A549 treated with Hydrocortisone at 1 μM for 4 hours (cell line): ENCODE measurements at places on chromosomes 7 and 10. TPM values are rescaled to one million over a fixed set of nuclear protein-coding genes. Genes with fewer than 3 reads are reported as not detected.

The MAT1A gene
- total RNA-seq: 0.03 to 0.10 TPM (median 0.07 TPM) in 4 of 5 replicates, not detected in the other

The VWDE gene
- total RNA-seq: 0.31 to 0.70 TPM (median 0.43 TPM) in 5 replicates

The PDZD7 gene
- 0.67 to 1.1 TPM (median 0.77 TPM) in 5 replicates for total RNA-seq

The HKDC1 gene
- 8.3 to 11.9 TPM (median 9.9 TPM) in 5 replicates for total RNA-seq

The FKBP9 gene
- total RNA-seq: 70.1 to 149 TPM (median 84.9 TPM) in 5 replicates

The HOXA7 gene
- 4.2 to 5.2 TPM (median 4.8 TPM) in 5 replicates for total RNA-seq

The H2BK1 gene
- not detected in 5 replicates for total RNA-seq

The CRHR2 gene
- total RNA-seq: 0.02 to 0.06 TPM (median 0.05 TPM) in 3 of 5 replicates, not detected in the others

The ARHGEF35 gene
- 0.37 to 0.68 TPM (median 0.39 TPM) in 5 replicates for total RNA-seq

The SPOCK2 gene
- total RNA-seq: 0.29 to 0.53 TPM (median 0.37 TPM) in 5 replicates

The NME8 gene
- total RNA-seq: not detected in 5 replicates

The GCK gene
- not detected in 5 replicates for total RNA-seq

The SVOPL gene
- total RNA-seq: not detected in 5 replicates

The FAM25G gene
- total RNA-seq: 0.85 to 1.5 TPM (median 1.1 TPM) in 3 of 5 replicates, not detected in the others

The TWIST1 gene
- 1.8 to 3.5 TPM (median 3.2 TPM) in 5 replicates for total RNA-seq

The RADIL gene
- total RNA-seq: 1.1 to 2.7 TPM (median 2.0 TPM) in 5 replicates

The DMBT1 gene
- 0.16 to 0.28 TPM (median 0.20 TPM) in 5 replicates for total RNA-seq

The CACNA2D1 gene
- 5.5 to 11.3 TPM (median 8.4 TPM) in 5 replicates for total RNA-seq

The CACNB2 gene
- not detected in 5 replicates for total RNA-seq

The CLEC5A gene
- not detected in 5 replicates for total RNA-seq

The CLDN3 gene
- 1.6 to 3.8 TPM (median 3.4 TPM) in 5 replicates for total RNA-seq

The OR2A7 gene
- not detected in 5 replicates for total RNA-seq

The NUTM2E gene
- 0.30 to 0.47 TPM (median 0.38 TPM) in 5 replicates for total RNA-seq

The CTAGE4 gene
- total RNA-seq: 0.03 TPM in 1 of 5 replicates, not detected in the others

The CUEDC2 gene
- total RNA-seq: 60.2 to 67.8 TPM (median 64.1 TPM) in 5 replicates

The NKX2-3 gene
- total RNA-seq: 0.05 TPM in 1 of 5 replicates, not detected in the others

The TBXAS1 gene
- total RNA-seq: 13.2 to 15.9 TPM (median 14.8 TPM) in 5 replicates

The CAMK2B gene
- 0.12 to 0.32 TPM (median 0.28 TPM) in 5 replicates for total RNA-seq

The FAM180A gene
- 0.06 to 0.13 TPM in 2 of 5 replicates, not detected in the others for total RNA-seq

The ZCCHC24 gene
- 2.6 to 4.0 TPM (median 3.6 TPM) in 5 replicates for total RNA-seq

The NPSR1 gene
- total RNA-seq: not detected in 5 replicates

The NPY gene
- total RNA-seq: not detected in 5 replicates

The CPEB3 gene
- total RNA-seq: 0.26 to 0.40 TPM (median 0.33 TPM) in 5 replicates

The TYSND1 gene
- 13.1 to 17.1 TPM (median 16.5 TPM) in 5 replicates for total RNA-seq

The SLC26A3 gene
- total RNA-seq: not detected in 5 replicates

The ASB13 gene
- 20.5 to 26.8 TPM (median 22.4 TPM) in 5 replicates for total RNA-seq

The CXCL12 gene
- total RNA-seq: 0.06 to 0.24 TPM (median 0.13 TPM) in 5 replicates

The FAM221A gene
- 0.15 to 0.66 TPM (median 0.55 TPM) in 5 replicates for total RNA-seq
